ENCODE measurements at places on chromosomes 4 and X.

GRCh38 chrX:130347321-130347720 lies 7.6 kb downstream of the SLC25A14 start:
- DNase-seq, result no peak

GRCh38 chr4:6471307-6472007 lies 957 bp downstream of the PPP2R2C start:
- DNase-seq, result no peak

GRCh38 chr4:76002176-76002575 lies 5.1 kb downstream of the CXCL9 start:
- DNase-seq, result peak; percentile 31

DNA sequence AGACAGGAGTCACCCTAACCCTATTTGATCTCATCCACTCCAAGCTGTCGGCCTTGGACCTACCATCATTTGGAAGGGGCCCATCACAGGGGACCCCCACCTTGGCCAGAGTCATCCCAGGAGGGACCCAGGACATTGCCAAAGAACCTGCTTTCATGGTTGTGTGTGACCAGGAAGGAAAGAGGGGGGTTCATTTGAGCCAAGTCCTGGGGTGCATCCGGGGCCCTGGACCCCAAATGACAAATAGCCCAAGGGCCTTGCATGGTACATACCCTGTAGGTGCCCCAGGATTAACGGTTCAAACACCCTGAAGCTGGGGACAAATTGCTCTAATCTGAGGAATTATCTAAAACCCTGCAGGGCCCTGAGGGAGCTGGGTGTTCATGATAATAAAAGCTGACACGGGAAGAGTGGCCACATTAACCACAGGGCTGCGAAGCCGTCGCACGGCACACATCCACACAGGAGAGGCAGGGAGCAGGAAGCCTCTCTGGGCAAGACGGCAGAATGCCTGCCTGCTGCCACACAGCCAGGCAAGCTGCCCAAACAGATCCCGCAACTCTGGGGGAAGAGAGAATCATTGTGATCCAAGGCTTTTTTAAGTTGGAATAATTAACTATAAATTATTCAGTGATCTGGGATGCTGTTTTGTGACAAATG lies 28.2 kb upstream of the PPP2R2C start:
- no peak for DNase-seq

GRCh38 chrX:72568406-72569092 lies 4.1 kb downstream of the HDAC8 start:
- DNase-seq, result no peak

DNA sequence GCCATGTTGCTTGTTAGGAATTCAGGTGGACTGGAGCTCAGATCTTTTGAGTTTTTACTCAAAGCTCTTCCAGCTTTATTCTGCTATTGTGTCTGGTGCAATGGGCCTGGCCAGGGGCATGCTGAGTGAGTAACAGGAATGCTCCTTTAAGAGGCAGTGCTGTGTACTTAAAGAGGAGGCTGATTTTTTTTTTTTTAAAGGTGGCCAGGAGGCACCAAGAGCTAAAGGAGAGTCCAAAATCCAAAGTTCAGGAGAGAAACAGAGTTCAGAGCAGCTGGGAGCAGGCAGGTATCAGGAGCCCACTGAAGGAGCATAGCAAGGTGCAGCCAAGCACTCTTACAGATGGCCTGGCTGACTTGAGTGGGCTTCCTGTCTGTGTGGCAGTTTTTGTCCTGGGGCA lies 178.7 kb downstream of the FMR1NB start:
- DNase-seq, result no peak

DNA sequence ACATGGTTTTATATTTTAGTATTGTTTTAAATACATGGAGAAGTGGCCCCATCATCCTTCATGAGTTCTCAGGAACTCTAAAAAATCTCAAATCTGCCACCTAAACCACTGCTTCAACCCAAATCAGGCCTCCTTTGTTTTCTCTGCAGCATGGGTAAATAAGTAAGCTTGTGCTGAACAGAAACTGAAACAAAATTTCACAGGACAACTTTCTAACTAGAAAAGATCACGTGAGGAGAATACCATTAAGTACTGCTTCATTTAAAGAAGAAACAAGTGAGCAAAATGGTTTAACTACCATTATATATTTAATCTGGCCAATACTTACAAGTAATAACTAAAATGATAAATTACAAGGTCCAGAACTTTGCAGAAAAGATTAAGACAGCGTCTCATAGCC lies 2.5 kb downstream of the ARAP2 start:
- peak; percentile 48 for DNase-seq

DNA sequence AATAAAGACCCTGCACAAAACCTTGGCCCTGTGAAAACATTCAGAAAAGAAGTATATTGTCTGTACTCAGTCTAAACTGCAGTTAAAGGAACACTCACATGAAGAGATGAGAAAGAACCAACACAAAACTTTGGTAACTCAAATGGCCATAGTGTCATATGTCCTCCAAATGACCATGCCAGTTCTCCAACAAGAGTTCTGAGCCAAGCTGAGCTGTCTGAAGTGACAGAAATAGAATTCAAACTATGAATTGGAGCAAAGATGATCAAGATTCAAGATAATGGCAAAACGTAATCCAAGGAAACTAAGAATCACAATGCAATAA lies 739.3 kb upstream of the NDST4 start:
- DNase-seq, result no peak

DNA sequence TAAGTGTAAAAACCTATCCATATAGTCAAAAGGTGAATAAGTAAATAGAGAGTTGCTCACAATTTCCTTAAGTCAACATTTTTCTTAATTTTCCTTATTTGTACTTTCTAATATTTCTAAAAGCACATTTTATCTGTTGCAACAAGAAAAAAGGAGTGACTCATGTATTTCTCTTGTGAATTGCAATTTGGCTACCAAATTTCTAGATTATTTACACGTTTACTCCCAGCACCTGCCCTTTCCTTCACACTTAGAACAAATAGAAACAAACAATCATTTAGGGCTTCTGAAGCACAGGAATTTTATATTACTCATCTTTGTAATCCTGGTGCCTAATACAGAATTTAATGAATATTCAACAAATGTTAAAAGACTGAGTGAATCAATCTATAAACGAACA lies 22.2 kb downstream of the BTC start:
- no peak for DNase-seq

GRCh38 chrX:124127496-124127895 lies 166.0 kb downstream of the STAG2 start:
- no peak for DNase-seq

DNA sequence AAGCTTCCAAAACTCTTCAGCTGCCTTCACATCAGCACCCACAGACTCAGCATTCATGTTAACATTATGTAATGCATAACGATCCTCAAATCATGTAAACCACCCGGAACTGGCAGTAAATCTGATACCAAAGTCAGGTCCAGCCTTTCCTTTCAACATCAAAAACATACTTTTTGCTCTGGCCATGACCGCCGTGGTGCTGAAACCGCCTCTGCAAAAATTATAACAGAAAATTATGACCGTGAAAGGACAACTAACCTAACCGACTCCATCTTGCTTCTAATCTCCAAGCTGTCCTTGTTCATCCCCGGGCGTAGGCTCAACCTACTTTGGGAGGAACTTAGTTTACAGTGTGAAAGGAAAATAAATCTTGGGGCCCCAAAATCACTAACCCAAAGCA lies 51.6 kb downstream of the TRMT44 start:
- no peak for DNase-seq

DNA sequence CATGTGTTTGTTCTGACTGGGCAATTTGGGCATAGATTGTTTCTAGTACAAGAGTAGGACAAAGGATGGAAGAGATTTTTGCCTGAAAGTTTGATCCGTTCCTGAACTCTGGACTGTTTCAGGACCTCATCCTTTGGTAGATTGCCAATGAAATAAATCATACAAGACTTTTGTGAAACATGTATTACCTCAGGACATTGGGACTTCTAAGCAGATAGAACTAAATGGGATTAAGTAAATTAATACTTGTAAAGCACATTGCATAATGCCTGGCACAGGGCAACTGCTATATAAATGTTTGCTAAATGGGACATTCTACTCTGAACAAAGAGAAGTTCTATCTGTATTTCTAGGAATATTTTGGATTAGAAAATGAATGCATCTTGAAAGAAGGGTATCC lies 164.8 kb upstream of the RPS6KA3 start:
- DNase-seq, result no peak

- peak; percentile 28 for DNase-seq
Observed at GRCh38 chrX:85851418-85851817, 195.9 kb downstream of the CHM start.

- no peak for DNase-seq
Observed at GRCh38 chr4:91280551-91281290, 1023.0 kb upstream of the GRID2 start.

Measured in kidney tubule cell (primary cell).